Substantia nigra (tissue), 51 donors: ENCODE measurements at places on chromosomes 13 and 19.
A peak's percentile ranks its signal among the peaks of the same experiment; 100 is the strongest.

DNA sequence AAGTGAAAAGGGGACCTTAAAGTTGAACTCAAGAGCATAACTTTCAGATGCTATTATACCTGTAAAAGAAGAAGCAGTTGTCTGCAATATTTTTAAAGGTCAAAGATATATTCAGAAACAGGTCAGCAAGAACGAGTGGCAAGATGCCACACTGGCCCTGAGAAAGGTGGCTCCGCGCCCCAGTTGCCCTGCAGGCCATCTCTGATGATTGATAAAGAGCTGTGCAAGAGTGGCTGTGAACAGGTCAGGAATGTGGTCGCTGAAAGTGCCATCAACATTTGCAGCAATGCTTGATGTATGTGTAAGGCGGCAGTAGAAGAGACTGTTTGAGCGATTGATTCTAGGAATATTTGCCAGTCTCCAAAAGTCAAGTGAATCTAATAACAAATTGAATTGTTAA lies 664.2 kb upstream of the SLC10A2 start:
- no peak for DNase-seq

DNA sequence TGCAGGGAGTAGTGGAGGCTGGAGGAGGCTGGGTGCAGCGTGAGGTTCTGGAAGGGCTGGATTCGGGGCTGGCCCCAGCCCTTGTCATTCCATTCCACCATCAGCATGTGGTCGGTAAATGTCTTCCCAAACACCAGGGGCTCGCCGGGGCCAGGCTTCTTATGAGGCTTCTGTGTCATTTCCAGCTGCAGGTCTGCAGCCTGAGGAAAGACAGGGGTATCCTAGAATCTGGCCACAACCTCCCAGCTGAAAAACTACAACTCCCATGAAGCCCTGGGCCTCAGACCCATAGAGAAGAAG lies 4.4 kb downstream of the BCAT2 start:
- DNase-seq = no peak

DNA sequence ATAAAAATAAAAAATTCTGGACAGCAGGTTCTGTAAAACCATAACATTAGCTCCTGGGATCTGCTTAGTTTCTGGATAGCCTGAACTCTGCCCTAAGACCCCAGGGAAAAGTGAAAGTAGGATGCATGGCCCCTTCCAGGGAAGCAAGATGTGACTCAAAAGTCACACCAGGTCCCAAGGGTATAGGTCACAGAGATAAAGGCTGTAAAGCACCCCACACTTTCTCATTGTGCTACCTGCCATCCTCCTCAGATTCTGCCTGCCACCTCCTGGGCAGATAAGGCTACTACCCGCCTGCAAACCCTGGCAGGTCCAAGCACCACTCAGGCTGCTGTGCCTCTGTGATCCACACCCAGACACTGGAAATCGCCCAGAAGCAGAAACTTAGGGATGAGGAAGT lies 20.6 kb downstream of the FFAR2 start:
- DNase-seq = no peak

DNA sequence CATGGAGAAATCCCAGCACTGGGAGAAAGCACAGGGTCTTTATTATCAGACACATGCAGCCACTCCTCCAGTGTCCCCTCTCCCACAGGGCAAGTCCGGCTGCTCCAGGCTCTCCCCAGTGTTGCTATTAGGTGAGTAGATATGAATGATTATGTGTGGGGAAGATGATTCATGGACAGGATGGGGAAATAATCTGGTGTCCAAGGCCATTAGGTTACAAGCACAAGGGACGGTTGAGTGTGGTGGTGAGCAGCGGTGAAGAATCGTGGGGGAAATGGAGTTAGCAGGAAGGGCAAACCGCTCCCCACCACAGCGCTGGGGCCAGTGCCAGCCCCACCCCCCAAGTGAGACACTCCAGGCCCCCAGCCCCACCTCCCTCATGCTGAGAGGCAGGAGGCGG lies 19.0 kb downstream of the CD177 start:
- DNase-seq = no peak

GRCh38 chr13:80558074-80558473 lies 217.1 kb upstream of the SPRY2 start:
- DNase-seq = no peak

- DNase-seq = no peak
Observed at GRCh38 chr13:113907635-113908617, 44.0 kb upstream of the GAS6 start.

DNA sequence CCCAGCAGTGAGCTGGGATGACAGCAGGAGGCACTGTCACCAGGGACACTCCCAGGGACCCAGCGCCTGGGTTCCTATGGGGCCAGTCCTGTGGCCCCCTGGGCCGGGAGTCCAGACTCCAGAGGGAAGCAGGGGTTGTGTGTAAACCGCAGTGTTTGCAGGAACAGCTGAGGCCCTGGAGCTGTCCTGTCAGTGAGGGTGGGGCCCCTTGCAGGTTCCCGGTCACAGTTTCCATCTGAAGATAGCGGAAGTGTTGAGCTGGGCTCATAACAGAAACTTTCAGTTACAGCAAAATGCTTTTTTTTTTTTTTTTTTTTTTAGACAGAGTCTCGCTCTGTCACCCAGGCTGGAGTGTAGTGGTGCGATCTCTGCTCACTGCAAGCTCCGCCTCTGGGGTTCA lies 17.7 kb upstream of the CSNK1G2 start:
- no peak for DNase-seq

- DNase-seq = no peak
Observed at GRCh38 chr19:33394723-33395560, 21.4 kb downstream of the CEBPG start.

DNA sequence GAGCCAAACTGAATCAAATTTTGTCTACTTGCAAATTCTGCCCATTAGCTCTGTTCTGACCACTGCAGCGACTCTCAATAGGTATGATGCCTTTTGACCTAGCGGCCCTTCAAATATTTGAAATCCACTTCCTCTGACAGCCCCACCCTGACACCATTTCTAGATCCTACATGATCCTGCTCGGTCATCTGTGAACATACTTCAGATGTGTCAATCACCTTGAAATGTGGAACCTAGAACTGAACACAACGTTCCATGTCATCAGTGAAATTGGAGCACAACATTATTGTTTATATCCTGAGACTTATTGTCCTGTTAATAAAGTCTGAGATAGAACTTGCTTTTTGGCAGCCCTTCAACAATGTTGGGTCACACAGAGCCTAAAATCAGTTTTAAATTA lies 98.2 kb downstream of the UBL3 start:
- DNase-seq = no peak

- DNase-seq = peak; percentile 47
Observed at GRCh38 chr19:2610637-2611482, 91.6 kb downstream of the GNG7 start.

DNA sequence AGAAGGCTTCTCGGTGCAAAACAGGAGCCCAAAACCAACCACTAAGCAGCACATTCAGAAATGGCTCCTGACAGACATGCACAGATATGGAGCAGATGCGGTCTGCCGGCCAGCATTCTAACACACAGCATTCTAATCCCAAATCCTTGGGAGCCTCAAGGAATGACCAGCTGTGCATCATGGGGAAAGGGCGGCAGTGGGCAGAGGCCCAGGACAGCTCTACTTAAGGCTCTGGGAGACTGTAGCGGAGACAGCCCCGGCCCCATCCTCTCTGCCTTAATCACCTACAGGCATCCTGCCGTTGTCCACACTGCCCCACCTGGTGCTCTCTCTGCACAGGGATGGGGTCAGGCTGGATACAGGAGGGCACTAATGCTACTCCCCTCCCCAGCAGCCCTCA lies 1016.0 kb downstream of the UQCRFS1 start:
- DNase-seq = no peak

DNA sequence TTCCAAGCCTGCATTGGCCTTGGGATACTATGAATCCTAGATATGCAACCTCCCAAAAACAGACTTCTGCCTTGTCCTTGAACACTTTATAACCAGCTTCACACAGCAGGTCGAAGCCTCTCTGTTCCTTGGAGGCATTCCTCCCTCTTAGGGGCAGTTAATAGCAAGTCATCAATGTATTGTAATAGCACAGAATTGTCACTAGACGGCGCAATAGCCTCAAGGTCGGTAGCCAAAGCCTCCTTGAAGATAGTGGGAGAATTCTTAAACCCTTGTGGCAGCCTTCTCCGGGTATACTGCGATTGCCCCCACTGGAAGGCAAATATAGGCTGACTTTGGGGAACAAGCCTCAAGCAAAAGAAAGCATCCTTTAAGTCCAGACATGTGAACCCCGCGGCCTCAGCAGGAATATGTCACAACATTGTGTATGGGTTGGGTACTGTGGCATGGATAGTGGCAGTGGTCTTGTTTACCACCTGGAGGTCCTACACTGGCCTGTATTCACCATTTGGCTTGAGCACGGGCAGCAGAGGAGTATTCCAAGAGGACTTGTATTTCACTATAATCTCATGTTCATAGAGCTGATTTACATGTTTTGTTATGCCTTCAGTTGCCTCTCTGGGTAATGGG lies 61.1 kb downstream of the ZNF431 start:
- no peak for DNase-seq

DNA sequence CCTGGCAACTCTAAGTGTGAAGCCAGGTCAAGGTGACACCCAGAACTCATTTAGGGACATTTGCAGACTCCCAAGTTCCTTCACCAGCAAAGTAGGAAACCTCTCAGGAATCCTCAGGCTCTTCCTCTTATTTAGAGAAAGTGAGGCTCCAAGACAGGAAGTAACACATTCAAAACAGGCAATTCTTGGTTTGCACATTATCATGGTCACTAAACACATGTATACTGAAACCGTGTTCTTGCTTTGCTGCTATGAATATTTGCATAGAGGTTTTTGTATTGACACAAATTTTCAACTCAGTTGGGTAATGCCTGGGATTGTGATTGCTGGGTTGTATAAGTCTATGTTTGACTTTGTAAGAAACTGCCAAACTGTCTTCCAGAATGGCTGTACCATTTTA lies 13.2 kb upstream of the URI1 start:
- no peak for DNase-seq

- no peak for DNase-seq
Observed at GRCh38 chr13:43529796-43530195, 257.0 kb downstream of the ENOX1 start.

DNA sequence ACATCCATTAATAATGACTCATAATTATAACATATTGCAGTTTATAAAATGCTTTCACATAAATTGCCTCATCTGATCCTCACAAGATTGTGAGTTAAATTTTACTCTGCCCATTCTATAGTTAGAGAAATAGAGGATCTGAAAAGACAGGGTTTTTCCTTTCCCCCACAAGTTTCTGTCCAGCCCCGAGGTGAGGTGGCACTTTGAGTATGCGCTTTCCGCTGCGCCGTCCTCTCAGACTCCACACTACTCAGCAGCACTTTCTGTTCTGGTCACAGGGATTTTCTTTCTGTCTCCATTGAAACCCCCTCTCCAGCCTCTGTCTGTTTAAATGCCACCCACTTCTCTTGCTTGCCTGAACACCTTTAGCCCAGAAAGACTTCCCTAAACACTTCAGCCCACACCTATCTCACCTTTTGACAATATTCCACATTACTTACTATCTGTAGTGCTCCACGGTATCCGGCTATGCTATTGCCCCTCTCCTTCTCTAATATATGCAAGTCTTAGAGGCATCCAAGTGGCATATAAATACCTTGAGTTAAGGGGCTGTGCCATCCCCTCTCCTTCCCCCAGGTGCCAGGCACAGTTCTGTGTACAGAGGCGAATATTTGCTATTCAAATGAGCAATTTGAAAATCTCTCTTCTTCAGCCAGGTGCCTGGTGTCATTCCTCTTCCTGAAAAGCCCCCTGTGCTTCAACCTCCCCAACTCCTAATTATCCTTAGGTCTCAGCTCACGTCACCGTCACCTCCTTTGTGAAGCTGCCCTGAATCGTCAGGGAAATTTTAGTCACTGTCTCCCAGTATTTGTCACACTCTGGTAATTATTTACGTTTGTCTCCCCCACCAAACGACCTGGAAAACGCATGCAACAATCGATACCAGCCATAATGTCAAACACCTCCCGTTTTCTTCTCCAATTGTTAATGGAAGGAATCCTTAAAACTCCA lies 268.7 kb downstream of the NHLRC3 start:
- DNase-seq = no peak

GRCh38 chr19:18488838-18489626 lies 32.8 kb downstream of the ELL start:
- DNase-seq = no peak

- no peak for DNase-seq
Observed at GRCh38 chr19:1843116-1843515, 5.2 kb downstream of the REXO1 start.

DNA sequence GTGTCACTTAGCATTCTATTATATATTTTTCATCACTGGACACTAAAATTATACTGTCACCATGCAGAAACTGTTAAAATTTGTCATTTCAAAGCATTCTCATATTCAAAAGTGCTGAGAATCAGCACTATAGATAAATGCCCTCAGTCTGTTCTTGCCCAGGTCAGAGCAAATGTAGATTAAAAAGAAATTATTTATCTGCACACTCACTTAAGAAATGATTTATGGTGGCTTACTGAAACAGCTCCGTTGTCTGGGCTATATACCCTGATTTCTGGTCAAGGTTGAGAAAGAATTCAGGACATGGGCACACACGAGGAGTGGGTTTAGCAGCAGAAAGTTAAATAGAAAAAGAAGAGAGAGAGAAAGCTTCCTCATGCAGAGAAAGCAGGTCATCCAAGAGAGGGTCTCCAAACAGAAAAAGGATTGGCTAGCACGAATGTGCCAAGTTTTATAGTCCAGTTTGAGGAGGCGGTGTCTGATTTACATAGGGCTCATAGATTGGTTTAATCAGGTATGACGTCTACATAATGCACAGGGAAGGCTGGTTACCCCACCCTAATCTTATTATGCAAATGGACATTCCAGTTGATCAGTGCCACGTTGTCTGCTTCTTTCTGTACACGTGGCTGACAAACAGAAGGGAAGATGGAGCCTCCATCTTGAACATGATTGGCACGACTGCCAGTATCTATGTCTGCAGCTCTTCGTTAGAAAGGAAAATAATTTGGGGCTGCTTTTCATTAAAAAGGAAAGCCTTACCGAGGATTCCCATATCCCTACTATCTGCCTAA lies 47.3 kb upstream of the N4BP2L1 start:
- DNase-seq = no peak

GRCh38 chr19:2261438-2262172 lies 5.4 kb upstream of the JSRP1 start:
- no peak for DNase-seq

DNA sequence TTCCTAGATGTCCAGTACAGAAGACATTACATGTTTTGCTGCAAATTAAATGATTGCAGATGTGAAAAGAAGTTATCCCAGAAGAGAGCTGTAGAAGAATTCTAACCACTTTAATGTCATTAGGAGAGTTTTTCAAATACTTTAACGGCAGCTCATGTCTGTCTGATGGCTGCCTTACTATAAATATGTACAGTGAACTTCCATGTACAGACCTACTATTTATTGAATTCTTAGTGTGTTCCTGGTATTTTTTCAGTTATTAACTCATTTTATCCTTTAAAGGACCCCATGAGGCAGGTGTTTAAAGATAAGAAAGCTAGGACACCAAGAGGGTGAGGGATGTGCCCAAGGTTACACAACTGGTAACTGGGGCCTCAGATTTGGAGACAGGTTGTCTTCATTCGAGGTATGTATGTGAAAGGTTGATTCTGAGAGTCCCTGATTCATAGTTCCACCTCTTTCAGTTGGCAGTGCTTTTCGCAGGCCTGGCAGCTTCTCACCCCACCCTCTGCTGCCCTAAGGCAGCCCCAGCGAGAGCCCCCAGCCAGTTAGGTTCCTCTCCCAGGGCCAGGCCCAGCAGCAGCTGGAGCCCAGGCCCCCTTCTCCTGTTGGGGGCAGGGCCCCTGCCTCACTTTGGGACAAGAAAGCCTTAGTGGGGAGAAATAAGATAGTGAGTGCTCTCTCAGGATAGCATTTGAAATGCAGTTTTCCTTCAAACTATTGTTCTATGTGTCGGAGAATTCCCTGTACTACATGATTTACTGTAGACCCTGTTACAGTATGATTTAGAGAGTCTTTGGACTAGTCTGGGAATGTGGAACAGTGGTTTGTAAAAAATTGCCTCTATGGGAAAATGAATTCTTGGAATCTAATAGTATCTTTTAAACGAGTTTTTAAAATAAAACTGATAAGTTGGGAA lies 67.7 kb upstream of the TEX29 start:
- no peak for DNase-seq
